ENCODE measurements at places on chromosomes 13 and 19. TPM values are rescaled to one million over a fixed set of nuclear protein-coding genes. Genes with fewer than 3 reads are reported as not detected.
A peak's percentile ranks its signal among the peaks of the same experiment; 100 is the strongest.

- no peak for DNase-seq
- H3K36me3 ChIP-seq: no peaks in the 10 kb centered on the region
- H3K4me3 ChIP-seq: no peak overlapping the region
Observed at GRCh38 chr19:1582201-1582600, 10.5 kb downstream of the MBD3 start.

GRCh38 chr19:39448271-39448670, 2.9 kb downstream of the SUPT5H start:
- H3K27me3 ChIP-seq: no peaks in the 10 kb centered on the region
- DNase-seq: no peak
- no peak overlapping the region for H3K4me3 ChIP-seq
- H3K4me1 ChIP-seq: peaks cover 19% of the 10 kb centered on the region

DNA sequence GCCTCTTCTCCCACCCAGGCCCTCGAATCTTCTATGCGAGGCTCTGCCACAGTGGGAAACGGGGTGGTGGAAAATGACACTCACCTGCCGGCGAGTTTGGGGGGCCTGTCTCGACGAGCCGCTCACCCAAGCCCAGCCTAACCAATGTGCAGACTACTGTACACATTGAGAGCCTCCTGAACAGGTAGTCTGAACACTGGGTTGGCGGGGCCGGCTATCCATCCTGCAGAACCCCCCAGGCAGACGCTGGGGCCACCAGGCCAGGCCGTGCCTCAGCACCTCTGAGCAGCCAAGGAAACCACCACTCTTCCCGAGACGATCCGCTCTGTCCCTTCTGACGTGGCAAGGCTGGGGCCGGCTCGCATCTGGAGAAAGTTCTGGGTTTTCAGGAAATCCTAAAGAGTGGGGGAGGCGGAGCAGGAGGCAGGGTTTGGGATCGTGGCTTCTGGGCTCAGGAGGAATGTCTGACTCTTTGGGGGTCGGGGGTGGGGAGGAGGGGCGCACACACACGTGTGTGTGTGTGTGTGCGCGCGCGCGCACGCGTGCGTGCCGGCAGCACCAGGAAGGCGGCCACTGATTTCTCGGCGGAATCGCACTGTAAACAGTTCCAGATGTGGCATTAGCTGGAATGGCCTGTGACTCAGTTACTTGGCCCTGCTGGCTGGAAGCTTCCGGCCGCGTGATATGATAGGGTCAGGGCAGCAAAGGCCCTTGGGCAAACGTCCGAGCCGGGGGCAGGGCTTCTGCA, 18.5 kb downstream of the TMED1 start:
- H3K27me3 ChIP-seq: no peaks in the 10 kb centered on the region
- peak overlapping the region; percentile 98 for H3K27ac ChIP-seq
- DNase-seq: peak; percentile 80
- H3K4me3 ChIP-seq: peak overlapping the region; percentile 33
- H3K4me1 ChIP-seq: peaks cover 14% of the 10 kb centered on the region
- no peaks in the 10 kb centered on the region for H3K36me3 ChIP-seq

GRCh38 chr19:3958836-3959765, 11.8 kb downstream of the DAPK3 start:
- no peaks in the 10 kb centered on the region for H3K27me3 ChIP-seq
- no peak for DNase-seq
- no peak overlapping the region for H3K27ac ChIP-seq
- H3K4me3 ChIP-seq: no peak overlapping the region

DNA sequence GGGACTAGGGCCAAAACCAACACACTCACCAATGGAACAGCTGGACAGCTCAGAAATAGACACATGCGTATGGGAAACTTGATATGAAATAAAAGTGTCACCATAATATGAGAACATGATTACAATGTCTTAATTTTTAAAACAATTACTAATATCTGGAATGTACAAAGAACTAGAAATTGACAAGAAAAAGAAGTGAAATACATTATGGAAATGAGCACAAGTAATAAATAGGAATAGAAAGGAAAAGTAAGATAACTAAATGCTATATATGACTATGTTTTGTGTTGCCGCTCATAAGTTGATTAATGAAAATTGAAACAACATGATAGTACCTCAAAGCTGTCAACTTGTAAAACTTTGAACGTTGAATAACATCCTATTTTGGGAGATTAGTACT, 801.1 kb downstream of the SLITRK5 start:
- no peaks in the 10 kb centered on the region for H3K4me1 ChIP-seq
- DNase-seq: no peak
- H3K27ac ChIP-seq: no peak overlapping the region
- H3K36me3 ChIP-seq: no peaks in the 10 kb centered on the region
- no peaks in the 10 kb centered on the region for H3K27me3 ChIP-seq

Gene SSC5D
- 0.04 TPM for total RNA-seq

Gene DBP
- 5.4 TPM for total RNA-seq

Gene MTMR6
- 17.2 TPM for total RNA-seq

Gene ACER1
- not detected for total RNA-seq

Gene ZNF211
- total RNA-seq: 9.5 TPM

Gene GATAD2A
- total RNA-seq: 35.7 TPM

Gene TRPC4
- 0.72 TPM for total RNA-seq

Gene AMER2
- 0.24 TPM for total RNA-seq

Gene GPR18
- not detected for total RNA-seq
